ENCODE measurements at places on chromosomes 5 and 9.

- DNase-seq, result peak; percentile 73
Measured at GRCh38 chr5:153276151-153276550, 214.3 kb upstream of the GRIA1 start.

GRCh38 chr5:6090838-6091237, 287.5 kb downstream of the MED10 start:
- DNase-seq, result no peak

GRCh38 chr5:140365941-140366340, 5.9 kb downstream of the SLC4A9 start:
- DNase-seq, result no peak

- DNase-seq, result no peak
Measured at GRCh38 chr9:96852676-96853075, 1.6 kb downstream of the ZNF782 start.

DNA sequence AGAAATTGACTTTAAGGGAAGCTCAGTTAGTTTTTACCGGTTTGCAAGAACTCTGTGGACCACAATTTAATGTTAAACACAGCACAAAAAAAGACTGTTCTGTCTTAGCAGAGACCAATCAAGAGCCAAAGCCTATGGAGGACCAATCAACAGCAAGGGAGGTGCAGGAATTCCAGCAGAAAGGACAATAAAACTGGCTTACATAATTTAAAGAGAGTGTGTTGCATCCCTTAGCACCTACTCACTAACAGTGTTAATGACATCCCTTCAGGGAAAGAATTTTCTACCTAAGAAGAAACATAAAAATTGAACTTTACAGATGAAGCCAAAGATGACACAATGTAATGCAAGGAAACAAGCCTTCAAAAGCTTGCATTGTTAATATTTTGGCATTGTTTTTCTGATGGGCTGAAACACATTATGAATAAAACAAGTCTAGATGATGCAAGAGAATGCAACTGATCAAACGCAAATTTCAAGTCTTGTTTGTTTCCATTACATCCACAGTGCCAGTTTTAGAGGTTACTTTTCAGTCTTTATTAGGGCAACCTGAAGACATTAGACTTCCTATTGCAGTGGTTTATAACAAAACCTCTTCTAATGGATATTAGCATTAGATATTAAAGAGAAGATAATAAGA, 111.3 kb upstream of the FST start:
- DNase-seq, result no peak

GRCh38 chr9:84860249-84861115, 191.0 kb downstream of the NTRK2 start:
- DNase-seq, result no peak

DNA sequence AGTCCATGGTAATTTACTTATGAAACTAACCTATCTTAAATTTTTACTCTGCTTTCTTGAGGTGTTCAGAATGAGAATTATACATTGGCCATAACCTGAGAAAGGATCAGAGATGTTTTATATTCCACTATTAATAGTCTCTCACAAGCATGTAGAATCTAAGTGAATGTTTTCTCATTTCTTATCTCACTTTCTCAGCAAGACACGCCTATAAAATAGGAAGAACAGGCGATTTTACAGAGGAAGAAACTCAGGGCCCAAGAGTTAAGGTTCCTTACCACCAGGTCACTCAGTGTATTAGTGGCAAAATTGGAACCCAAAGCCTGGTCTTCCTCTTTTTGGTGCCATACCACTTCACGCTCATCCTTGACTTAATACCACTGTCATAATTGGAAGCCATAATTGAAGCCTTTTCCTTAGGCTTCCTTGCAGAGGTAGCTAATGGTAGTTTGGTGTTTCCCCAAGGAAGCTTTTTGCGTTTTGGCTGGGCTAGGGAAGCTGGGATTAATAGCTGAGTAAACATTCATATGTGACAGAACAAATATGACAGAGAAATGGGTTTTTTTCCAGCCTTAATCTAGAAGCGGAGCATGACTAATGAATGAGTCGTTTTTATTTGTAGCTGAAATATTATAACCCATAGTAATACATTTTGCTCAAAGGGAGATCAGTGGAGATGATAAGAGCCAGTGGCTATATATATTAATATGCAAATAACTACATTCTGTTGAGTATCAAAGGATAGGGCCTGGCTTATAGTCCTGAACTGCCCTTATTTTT, 16.9 kb downstream of the HMGXB3 start:
- peak; percentile 75 for DNase-seq

DNA sequence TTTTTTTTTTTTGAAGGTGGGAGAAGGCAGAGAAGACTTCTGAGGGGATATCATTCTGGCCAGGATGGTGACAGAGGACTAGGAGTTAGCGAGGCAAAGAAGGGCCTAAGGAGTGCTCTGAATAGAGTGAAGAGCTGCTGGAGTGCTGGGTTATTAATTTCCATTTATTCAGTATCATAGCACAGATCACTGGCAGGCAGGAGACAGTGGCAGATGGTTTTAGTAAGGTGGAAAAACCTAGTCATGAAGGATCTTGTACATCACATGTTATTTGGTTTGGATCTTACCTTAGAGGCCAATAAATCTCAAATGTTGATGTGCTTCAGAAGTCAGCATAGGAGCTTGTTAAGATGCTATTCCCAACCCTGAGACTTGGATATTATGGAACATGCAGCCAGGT, 165.5 kb downstream of the TTLL11 start:
- no peak for DNase-seq

- DNase-seq, result no peak
Measured at GRCh38 chr9:75063556-75064305, 24.2 kb downstream of the NMRK1 start.

GRCh38 chr5:179257176-179257682, 88.0 kb downstream of the ADAMTS2 start:
- no peak for DNase-seq

DNA sequence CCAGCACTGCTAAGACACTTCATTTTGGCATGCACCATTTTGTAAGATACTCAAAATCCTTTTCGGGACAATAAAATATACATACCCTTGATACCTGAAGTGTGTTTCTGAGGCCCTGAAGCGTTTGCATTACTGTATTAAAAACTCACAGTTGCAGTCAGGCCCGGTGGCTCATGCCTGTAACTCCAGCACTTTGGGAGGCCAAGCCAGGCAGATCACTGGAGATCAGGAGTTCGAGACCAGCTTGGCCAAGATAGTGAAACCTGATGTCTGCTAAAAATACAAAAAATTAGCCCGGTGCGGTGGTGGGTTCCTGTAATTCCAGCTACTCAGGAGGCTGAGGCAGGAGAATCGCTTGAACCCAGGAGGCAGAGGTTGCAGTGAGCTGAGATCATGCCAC, 2.5 kb upstream of the EIF4EBP3 start:
- DNase-seq, result no peak

GRCh38 chr9:128627906-128628305, 28.7 kb downstream of the DYNC2I2 start:
- DNase-seq, result no peak

GRCh38 chr5:7908317-7908716, 39.4 kb downstream of the MTRR start:
- no peak for DNase-seq

DNA sequence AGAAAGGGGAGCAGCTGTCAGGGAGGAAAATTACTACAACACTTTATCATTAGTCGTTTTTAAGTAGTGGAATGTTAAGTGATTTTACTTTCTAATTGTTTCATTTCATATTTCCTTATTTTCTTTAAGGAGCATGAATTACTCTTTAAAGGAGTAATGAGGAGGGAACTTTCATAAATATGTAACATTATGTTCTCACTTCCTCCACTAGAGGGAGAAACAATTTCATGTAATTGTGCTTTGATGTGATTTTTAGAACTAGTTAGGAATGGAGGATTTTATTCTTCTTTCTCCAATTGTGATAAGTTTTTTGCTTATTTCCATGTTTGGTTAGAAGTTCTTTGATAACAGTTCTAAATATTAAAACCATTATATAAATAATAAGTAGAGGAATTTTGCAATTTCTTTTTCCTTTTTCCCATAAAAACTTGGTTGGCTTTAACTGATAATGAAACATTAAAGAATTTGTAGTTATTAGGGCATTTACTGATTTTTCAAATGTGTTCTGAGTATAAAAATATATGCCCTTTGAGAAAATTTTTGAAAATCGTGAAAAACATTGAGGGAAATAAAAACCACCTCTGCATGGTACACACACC, 25.6 kb downstream of the CEP78 start:
- DNase-seq, result peak; percentile 69

DNA sequence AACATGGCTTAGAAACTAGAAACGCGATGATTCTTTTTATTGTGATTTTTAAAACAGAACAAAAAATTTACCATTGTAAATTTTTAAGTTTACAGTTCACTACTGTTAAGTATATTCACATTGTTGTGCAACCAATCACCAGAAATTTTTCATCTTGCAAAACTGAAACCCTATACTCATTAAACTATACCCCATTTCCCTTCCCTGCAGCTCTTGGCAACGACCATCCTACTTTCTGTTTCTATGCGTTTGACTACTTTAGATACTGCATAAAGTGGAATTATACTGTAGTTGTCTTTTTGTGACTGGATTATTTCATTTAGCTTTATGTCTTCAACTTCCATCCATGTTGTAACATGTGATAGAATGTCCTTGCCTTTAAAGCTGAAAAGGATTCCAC, 52.5 kb downstream of the SPOCK1 start:
- no peak for DNase-seq

DNA sequence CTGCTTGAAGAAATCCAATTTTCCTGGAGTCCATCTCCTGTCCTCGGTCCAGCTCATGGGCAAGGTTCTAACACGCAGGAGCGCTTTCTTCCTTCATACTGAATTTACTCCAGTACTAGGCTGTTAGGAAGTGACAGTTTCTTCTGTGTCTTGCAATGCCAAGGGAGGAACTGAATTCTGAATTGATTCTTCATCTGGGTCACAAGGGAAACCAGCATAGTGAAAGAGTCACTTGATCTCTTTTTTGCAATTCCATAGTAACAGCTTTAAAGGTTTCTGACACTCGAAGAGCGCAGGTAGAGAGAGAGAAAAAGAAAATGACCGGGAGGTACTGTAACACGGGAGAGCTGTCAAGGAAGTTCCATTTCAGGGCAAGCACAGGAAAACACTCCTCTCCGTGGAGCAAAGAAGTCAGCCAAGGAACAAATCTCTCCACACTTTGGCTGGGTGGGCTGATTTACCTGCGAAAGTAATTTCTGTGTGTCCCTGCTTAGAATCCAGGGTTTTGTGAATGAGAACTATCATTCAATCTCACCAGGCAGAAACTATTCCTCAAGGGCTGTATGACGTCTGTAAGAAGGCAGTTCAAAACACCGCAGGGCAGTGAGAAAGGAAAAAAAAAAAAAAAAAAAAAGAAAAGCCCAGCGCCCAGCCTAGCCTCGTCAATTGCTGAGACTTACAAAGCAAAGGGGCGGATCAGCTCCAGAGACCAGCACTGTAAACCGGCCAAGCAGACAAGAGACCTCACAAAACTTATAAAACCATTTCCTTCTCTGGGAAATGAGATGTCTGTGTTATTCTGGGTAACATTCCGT, 617.8 kb downstream of the PDE4D start:
- peak; percentile 56 for DNase-seq

DNA sequence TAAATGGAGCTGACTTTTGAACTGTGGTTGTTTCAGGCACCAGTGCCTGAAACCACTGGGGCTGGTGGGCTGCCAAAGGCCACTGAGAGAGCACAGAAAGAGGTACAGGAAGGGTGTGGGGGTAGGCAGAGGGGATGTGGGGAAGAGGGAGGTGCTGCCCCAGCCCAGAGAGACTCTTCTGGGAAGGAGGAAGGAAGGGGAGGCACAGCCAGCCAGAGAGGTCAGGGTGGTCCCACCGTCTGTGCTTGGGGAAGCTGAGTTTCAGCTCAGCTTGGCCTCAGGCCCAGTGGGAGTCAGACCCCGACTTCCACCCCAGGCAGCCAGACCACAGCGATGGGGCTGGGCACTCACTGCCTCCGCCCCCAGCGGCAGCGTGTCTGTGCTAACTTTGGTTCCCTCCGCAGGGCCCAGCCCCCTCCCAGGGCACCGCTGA, 8.6 kb upstream of the PHYKPL start:
- peak; percentile 58 for DNase-seq

- peak; percentile 39 for DNase-seq
Measured at GRCh38 chr9:132042324-132042723, 37.3 kb downstream of the MED27 start.

- DNase-seq, result no peak
Measured at GRCh38 chr5:139651043-139651834, 3.1 kb downstream of the CXXC5 start.

DNA sequence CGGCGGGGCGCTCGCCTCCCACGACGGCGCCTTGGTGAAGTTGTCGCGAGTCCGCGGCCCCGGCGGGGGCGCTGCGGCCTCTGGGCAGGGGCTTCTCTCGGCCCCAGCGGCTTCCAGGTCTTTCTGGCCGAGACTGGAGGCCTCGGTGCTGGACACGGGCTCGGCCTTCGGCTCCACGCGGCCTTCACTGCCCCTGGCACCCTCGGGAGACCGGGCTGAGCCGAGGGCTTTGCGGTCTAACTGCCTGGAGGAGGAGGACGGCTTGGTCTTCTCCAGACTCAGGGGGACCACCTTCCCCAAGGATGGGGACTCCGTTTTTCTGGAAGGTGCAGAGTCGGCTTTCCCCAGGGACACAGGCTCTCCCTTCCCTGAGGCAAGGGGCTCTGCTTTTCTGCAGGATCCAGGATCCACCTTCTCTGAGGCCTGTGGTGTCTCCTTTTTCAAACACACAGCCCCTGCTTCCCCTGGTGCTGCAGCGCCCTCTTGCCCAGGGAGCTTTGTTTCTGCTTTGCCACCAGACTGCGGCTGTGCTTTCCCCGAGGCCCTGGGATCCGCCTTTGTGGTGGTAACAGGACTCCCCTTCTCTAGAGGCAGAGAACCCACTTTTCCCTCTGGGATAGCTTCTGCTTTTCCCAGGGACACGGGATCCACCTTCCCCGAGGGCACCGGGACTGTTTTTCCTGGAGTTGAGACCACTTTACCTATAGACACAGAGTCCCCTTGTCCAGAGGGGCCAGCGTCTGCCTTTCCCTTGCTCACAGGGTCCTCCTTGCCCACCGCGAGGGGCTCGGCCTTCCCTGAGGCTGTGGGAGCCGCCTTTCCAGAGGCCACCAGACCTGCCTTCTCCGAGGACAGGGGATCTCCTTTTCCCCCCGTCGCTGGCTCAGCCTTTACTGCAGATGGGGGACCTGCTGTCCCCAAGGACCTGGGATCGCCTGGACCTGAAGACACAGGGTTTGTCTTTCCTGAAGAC, 12.3 kb downstream of the GPRIN1 start:
- peak; percentile 42 for DNase-seq

- no peak for DNase-seq
Measured at GRCh38 chr9:130986356-130986965, 22.5 kb upstream of the LAMC3 start.

All from hematopoietic multipotent progenitor cell treated with erythropoietin and hydrocortisone succinate and interleukin-3 and kit ligand, for 6 days (in vitro differentiated cells).